ENCODE measurements at places on chromosomes 1 and 21. TPM values are rescaled to one million over a fixed set of nuclear protein-coding genes. Genes with fewer than 3 reads are reported as not detected.

TNNT2 gene
- total RNA-seq = not detected

GRCh38 chr21:33289199-33289819 is 23.1 kb downstream of the IL10RB start:
- no peak for DNase-seq

ATAD3C gene
- total RNA-seq = 10.2 TPM

DNA sequence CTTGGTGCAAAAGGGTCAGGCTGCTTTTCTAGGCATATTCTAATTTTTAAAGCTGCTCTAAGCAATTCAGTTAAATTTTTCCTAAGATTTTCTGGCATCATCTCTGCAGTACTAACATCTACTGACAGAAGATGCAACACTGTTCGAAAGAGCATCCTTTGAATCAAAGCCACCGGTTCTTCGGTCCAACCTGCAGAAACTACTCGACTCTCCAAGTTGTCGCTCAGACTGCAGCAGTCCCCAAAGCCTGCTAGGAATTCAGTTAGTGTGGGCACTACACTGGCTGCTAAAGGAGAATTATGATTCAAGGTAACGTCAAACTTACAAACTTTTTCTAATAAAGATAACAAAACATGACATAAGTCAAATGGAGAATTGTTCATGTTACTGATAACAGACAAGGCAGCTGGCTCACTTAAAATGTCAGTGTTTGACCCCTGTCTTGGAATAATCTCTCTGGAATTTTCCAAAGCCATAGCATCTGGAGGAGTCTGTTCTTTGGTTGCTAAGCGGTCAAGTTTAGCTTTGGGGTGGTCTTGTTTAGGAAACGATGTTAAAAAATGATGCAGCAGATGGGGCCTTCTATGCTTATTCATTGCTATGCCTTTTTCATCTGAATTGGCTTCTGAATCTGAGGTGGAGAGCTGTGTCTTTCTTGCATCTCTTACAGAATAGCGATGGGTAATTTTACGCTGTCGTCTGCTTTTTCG is 56.9 kb downstream of the LYST start:
- no peak for DNase-seq

SYT14 gene
- total RNA-seq = 18.1 TPM

GRCh38 chr21:45131537-45131999 is 57.2 kb downstream of the ADARB1 start:
- no peak for DNase-seq

TTLL10 gene
- not detected for total RNA-seq

RPS8 gene
- total RNA-seq = 988 TPM

- DNase-seq = no peak
Measured at GRCh38 chr1:59096501-59096900, 200.4 kb upstream of the FGGY start.

DNA sequence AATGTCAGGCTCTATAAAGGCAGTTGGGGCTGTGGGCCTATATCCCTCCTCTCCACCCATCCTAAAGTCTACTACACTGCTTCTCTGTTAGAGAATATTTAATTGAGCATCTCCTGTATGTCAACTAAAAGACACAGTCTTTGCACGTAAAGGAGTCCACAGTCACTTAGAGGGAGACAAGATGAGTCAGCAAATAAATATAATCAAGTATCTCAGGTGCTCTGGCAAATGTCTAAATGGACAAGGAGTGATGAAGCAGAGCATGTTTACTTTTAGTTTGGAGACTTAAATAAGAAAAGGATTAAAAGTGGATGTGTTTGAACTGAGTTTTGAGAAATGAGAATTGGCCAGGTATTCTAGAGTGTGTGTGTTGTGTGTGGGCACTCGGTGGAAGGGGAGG is 41.8 kb upstream of the RAP1A start:
- DNase-seq = no peak

GRCh38 chr21:46626536-46626935 is 8.9 kb upstream of the PRMT2 start:
- no peak for DNase-seq
